ENCODE measurements at places on chromosomes 6 and 20.

- DNase-seq: no peak
These were observed 54.0 kb downstream of the PHACTR2 start for GRCh38 chr6:143731789-143732188.

GRCh38 chr6:146946559-146946958, 257.7 kb upstream of the STXBP5 start:
- no peak for DNase-seq

GRCh38 chr20:39874049-39874893, 814.8 kb downstream of the MAFB start:
- DNase-seq: peak; percentile 79

DNA sequence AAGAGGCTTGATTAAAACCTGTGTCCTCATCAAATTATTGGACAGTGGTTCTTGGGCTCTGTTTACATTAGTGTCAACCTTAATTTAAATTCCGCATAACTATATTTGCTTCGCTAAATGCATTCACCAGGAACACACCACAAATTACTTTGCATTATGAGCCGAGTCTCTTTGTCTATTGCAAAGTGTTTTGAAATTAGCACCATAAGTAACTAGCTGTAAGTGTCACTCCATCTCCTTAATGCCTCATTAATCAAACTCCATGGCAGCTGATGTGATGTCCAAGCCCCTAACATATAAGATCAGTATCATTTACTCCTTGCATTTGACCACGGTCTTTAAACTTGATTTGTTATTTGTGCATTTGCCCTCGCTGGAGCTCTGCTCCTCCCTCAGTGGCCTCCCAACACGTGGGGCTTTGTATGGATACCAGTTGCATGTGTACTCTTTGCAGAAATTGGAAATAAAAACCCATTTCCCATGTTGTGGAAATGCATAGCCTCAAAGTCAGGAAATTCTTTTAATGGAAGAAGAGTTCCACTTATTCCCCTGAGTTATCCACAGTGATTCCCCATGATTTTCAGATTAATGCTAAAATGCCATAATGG, 24.6 kb downstream of the FOXA2 start:
- DNase-seq: no peak

DNA sequence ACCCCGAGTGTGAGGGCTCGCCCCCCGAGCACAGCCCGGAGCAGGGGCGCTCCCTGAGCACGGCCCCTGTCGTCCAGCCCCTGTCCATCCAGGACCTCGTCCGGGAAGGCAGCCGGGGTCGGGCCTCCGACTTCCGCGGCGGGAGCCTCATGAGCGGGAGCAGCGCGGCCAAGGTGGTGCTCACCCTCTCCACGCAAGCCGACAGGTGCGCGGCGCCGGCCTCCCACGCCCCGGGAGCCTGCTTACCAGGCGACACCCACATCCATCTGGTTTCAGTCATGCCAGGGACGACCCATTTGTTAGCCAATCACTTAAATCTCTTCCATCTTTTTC, 73.5 kb upstream of the PBOV1 start:
- no peak for DNase-seq

Measured in colonic mucosa (tissue), 4 donors.